ENCODE measurements at places on chromosomes 5 and 9. TPM values are rescaled to one million over a fixed set of nuclear protein-coding genes. Genes with fewer than 3 reads are reported as not detected.

The RETREG1 gene
- 2.6 TPM for total RNA-seq

The PCDHGB6 gene
- 4.1 TPM for total RNA-seq

The EQTN gene
- not detected for total RNA-seq

DNA sequence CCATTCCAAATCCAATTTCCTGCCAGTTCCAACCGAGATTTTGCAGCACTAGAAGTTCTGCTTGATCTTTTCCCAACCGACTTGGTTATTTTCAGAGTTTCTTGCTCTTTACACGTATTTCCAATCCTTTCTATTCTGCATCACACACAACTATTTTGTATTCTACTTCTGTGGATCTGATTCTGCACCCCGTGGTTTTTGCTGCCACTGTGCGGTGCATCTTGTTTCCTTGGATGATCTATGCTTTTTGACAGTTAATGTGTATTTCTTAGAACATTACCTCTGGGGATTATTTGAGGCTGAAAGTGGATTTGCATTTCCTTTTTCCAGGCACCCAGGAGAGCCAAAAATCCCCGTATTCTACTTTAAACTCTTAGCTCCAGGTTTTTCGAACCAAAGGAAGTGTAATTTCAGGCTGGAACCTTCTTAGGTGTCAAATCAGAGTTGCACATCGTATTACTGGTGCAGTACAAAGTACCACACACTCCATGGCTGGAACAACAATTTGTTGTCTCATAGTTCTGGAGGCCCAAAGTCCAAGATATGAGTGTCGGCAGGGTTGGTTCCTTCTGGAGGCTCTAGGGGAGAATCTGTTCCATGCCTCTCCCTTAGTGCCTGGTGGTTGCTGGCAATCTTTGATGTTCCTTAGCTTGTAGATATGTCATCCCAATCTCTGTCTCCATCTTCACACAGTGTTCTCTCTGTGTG, 14.7 kb upstream of the SARDH start:
- no peak for DNase-seq

GRCh38 chr5:149750596-149750995, 20.5 kb downstream of the PPARGC1B start:
- no peak for DNase-seq
